Activated naive CD8-positive, alpha-beta T cell treated with anti-CD3 and anti-CD28 coated beads, Interleukin-2, amount 50 U/mL, for 24 hours (primary cell): ENCODE measurements at places on chromosomes 2 and 18.

DNA sequence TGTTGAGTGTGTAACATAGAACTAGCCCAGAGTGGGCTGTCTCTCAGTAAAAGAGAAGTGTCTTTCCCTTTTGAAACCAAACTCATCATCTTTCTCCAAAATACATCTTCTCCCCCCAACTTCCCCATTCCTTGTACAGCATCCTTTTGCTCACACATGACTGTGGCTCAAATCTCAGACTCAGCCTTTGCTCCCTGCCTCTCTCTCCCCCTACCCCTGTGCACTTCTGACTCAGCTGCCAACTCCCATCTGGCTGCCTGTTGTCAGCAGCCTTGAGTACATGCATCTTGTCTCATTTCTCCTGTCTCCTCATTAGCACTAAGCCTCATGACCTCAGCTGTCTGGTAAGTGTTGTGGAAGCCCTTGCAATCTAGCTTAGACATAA is 18.1 kb upstream of the MGAT4A start:
- peaks cover 2% of the 10 kb centered on the region for H3K36me3 ChIP-seq
- H3K4me3 ChIP-seq = no peak overlapping the region
- peaks cover 40% of the 10 kb centered on the region for H3K4me1 ChIP-seq
- peak overlapping the region; percentile 21 for H3K27ac ChIP-seq
- no peak for DNase-seq
- H3K27me3 ChIP-seq = no peaks in the 10 kb centered on the region

DNA sequence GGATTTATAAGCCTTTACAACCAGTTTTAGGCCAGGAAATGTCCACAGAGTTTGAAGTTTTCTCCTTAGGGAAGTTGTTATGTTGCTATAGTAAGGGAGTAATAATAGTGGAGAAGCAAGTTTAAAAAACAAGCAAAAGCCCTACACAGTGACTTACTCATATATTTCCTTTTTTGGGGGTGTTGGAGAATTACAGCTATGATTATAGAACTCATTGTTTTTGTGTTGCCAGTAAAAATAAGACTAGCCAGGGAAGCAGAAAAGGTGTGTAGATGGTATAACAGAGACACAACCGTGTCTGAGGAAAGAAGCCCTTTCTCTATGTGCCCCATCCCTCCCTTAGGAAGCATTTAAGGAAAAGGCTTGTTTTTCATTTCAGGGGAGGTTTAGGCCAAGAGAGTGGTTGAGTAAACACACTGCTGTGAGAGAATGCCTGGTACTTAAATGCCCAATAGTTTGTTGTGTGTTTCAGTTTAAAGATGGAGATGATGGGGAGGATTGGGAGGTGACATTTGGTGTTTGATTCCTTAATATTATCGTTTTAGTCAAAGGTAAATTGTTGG is 2.3 kb downstream of the VAPA start:
- H3K36me3 ChIP-seq = peaks cover 2% of the 10 kb centered on the region
- peak overlapping the region; percentile 91 for H3K27ac ChIP-seq
- no peak for DNase-seq
- H3K27me3 ChIP-seq = no peaks in the 10 kb centered on the region

DNA sequence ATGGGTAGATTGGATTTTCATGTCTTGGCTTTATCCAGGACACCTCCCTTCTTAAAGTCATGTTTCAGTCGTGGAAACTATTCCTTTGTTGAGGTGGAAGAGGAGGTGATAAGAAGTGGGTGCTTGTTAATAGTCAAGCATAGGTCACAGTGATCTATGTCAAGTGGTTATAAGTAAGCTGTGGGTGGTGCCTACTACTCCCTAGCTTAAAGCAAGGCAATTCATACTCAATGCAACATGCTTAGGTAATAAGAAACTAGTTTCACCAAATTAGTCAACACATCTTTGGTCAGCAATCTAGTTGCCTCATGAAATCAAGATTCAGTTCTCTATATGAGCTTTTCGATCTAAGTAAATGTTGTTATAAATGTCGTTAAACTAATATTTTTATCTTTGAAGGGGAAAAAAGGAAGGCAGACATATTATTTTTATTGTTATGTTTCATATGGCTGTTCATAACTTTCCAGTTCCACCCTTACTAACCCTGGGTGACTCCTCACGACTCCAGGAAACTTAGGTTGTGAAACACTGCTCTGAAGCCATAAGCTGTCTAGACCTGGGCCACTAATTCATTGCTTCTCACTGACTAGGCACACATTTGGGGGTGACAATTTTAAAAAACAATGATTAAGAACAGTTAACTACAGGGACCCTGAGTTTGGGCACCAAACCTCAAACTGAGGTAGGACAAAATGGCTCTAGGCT is 5.8 kb upstream of the ABCB11 start:
- no peaks in the 10 kb centered on the region for H3K27me3 ChIP-seq
- DNase-seq = no peak
- H3K4me3 ChIP-seq = no peak overlapping the region
- H3K4me1 ChIP-seq = peaks cover 19% of the 10 kb centered on the region
- H3K36me3 ChIP-seq = peaks cover 3% of the 10 kb centered on the region

DNA sequence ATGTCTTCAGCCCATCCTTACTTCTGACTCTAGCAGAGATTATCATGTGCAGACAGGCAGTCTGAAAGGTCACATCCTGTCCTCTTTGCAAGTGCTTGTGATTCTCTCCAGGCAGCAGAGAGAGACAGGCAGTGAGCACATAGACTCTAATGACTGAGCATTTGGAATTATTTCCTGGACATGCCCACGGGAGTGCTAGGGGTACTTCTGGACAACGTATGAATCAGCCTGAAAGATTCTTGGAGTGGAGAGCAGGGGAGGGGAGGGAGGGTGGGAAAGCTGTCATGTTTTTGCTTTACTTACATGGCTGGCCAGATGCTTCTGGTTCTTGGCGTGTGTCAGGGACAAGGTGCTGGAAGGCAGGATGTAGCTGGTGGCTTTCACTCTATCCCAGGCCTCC is 150.6 kb downstream of the RIF1 start:
- peaks cover 5% of the 10 kb centered on the region for H3K4me1 ChIP-seq
- DNase-seq = no peak
- H3K27me3 ChIP-seq = no peaks in the 10 kb centered on the region
- no peak overlapping the region for H3K4me3 ChIP-seq

GRCh38 chr2:236582968-236583367 is 13.3 kb downstream of the ACKR3 start:
- H3K27me3 ChIP-seq = no peaks in the 10 kb centered on the region
- no peaks in the 10 kb centered on the region for H3K4me1 ChIP-seq
- H3K27ac ChIP-seq = no peak overlapping the region
- H3K36me3 ChIP-seq = peaks cover 13% of the 10 kb centered on the region
- H3K4me3 ChIP-seq = no peak overlapping the region
- DNase-seq = no peak

DNA sequence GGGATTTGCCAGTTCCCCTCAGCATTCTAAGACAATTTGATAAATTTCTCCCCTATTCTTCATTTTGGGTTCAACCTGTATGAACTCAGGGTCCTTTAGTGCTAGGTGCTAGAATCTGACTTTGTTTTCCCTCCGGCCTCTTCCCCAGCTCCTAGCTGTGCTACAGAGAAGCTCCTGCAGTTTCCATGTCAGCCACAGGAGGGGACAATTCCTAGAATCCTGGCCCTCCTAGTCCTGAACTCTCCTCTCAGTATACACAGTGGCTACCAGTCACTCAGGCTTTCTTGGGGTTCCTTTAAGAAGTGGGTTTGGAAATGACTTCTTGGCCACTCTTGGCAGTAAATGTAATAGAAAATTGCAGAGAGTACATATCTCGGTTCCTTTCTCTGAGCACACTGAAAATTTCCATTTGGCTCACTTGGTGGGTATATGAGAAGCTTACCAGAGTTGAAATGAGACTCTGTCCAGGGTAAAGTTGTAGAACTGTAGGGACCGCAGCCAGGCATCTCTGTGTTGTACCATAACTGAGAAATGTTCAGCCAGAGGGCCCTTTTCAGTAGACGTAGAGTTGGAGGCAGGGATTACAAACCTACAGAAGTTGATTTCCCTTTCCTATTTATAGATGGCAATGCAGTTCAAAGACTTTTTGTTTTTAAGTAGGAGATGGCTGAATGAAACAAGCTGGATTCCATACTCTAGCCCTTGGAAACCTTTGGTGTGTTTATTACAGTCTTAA is 5.0 kb upstream of the CHST10 start:
- no peaks in the 10 kb centered on the region for H3K36me3 ChIP-seq
- H3K27ac ChIP-seq = no peak overlapping the region
- H3K27me3 ChIP-seq = peaks cover 2% of the 10 kb centered on the region
- H3K4me1 ChIP-seq = peaks cover 6% of the 10 kb centered on the region
- no peak for DNase-seq
- H3K4me3 ChIP-seq = no peak overlapping the region

GRCh38 chr2:222743251-222743812 is 71.9 kb downstream of the MOGAT1 start:
- no peaks in the 10 kb centered on the region for H3K36me3 ChIP-seq
- H3K4me1 ChIP-seq = peaks cover 11% of the 10 kb centered on the region
- DNase-seq = no peak
- no peak overlapping the region for H3K4me3 ChIP-seq
- H3K27ac ChIP-seq = no peak overlapping the region
- H3K27me3 ChIP-seq = peaks cover 7% of the 10 kb centered on the region

DNA sequence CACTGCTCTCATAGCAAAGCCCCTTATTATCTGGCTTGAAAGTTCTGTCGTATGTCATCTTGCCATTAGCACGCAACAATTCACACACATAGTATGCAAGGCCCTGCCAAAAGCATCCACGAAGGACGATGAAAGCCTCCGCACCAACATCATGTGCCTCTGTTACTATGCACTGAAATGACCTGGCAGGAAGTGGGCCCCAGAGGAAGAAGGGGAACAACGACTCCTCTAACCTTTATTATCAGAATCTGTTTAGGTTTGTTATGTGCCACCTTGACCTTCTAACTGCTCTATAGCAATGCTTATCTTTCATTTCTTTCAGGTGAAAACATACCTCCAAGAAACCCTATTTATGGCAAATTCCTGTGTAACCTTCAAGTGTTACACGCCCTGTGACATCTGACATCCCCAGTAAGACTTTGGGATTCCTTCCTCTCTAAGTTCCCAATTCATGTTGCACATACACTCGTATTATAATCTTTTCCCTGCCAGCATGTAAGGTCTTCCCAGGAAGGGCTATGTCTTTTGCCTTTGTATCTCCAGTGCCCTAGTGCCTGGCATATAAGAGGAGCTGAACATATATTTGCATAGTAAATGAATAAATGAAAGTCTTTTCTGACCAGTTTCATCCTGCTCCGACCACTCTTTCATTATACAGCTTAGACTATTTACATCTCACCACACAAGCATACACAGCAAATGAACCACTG is 7.0 kb upstream of the NDUFV2 start:
- H3K27ac ChIP-seq = peak overlapping the region; percentile 98
- peaks cover 70% of the 10 kb centered on the region for H3K4me1 ChIP-seq
- no peaks in the 10 kb centered on the region for H3K27me3 ChIP-seq
- peak overlapping the region; percentile 77 for H3K4me3 ChIP-seq
- no peaks in the 10 kb centered on the region for H3K36me3 ChIP-seq
- DNase-seq = peak; percentile 63

DNA sequence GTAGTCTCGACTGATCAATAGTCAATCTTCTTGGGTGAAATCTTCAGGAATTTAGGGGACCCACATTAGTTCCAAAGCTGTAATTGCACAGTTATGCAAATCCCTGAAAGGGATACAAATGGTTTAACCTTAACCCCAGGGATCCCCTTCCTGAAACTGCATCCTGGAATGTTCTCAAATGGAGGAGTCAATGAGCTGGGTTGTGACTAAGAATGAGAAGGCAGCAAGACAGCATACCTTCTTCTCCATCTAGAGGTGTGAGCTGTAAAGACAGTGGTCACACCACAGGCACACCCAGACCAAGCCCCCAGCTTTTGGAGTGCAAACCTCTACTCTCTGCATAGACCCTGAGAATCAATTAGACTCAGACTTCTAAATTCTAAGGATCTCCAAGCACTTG is 164.7 kb upstream of the MEIS1 start:
- H3K27me3 ChIP-seq = no peaks in the 10 kb centered on the region
- no peaks in the 10 kb centered on the region for H3K4me1 ChIP-seq
- H3K27ac ChIP-seq = no peak overlapping the region
- DNase-seq = no peak

GRCh38 chr2:172995323-172996244 is 80.1 kb upstream of the MAP3K20 start:
- H3K4me1 ChIP-seq = no peaks in the 10 kb centered on the region
- no peak overlapping the region for H3K4me3 ChIP-seq
- H3K36me3 ChIP-seq = no peaks in the 10 kb centered on the region

GRCh38 chr2:65638443-65638842 is 206.0 kb upstream of the SPRED2 start:
- no peak overlapping the region for H3K27ac ChIP-seq
- peaks cover 16% of the 10 kb centered on the region for H3K27me3 ChIP-seq
- no peaks in the 10 kb centered on the region for H3K4me1 ChIP-seq
- H3K36me3 ChIP-seq = no peaks in the 10 kb centered on the region
- no peak for DNase-seq
- H3K4me3 ChIP-seq = no peak overlapping the region

DNA sequence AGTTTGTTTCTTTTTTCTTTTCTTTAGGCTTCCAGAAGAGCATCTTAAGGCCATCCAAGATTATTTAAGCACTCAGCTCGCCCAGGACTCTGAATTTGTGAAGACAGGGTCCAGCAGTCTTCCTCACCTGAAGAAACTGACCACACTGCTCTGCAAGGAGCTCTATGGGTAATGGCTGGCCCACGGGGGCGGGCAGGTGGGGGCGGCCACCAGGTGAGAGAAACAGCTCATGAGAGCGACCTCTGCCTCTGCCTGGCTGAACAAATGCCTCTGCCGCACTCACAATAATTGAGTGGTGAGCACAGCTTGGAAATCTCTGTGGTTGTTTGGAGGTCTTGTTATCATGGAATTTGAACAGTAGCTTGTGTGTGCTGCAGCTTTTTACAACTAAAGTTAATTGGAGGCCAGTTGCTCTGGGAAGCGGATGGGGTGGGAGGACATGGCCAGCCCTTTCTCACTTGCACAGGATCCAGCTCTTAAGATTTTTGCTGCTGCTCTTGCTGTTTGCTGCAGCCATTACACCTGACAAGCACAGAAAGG is 70.4 kb downstream of the INPP5D start:
- H3K27ac ChIP-seq = peak overlapping the region; percentile 42
- no peak for DNase-seq

DNA sequence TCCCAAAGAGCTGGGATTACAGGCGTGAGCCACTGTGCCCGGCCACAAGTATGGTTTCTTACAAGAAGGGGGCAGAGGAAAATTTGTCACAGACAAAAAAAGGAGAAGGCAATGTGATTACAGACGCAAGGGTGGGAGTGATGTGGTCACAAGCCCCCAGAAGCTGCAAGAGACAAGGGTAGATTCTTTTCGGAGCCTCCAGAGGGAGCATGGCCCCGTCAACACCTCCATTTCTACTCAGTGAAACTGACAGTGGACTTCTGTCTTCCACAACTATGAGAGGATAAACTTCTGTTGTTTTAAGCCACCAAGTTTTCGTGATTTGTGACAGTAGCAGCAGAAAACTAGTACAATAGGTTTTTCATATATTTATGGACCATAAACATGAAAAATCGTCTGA is 2.1 kb upstream of the TCF7L1 start:
- peaks cover 7% of the 10 kb centered on the region for H3K4me1 ChIP-seq
- H3K4me3 ChIP-seq = no peak overlapping the region

- no peak overlapping the region for H3K4me3 ChIP-seq
- H3K4me1 ChIP-seq = peaks cover 4% of the 10 kb centered on the region
- peaks cover 65% of the 10 kb centered on the region for H3K36me3 ChIP-seq
- DNase-seq = no peak
- H3K27me3 ChIP-seq = no peaks in the 10 kb centered on the region
- no peak overlapping the region for H3K27ac ChIP-seq
These were observed 65.3 kb downstream of the SMAD2 start for GRCh38 chr18:47865183-47865582.
